Activated CD4-positive, alpha-beta T cell treated with anti-CD3 and anti-CD28 coated beads, Interleukin-2, amount 50 U/mL, for 48 hours (primary cell): ENCODE measurements at places on chromosomes 16 and 17.
A peak's percentile ranks its signal among the peaks of the same experiment; 100 is the strongest.

DNA sequence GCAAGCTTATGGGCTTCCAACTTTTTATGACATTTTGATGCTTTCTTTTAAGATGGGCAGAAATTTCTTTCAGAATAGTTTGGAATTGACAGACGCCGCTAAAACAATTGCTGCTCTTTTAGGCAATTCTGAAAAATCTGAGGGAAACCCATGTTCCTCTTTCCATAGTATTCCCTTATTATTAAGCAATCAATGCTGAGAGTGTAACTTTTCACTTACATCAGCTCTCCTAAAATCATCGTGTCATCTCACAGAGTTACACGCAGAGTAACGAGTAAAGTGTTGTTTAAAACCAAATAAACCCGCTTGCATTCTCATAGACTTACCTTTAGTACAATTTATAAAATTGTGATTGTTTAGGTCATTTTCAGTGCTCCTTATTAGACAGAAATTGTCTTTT lies 150.6 kb downstream of the MAF start:
- no peak for DNase-seq

DNA sequence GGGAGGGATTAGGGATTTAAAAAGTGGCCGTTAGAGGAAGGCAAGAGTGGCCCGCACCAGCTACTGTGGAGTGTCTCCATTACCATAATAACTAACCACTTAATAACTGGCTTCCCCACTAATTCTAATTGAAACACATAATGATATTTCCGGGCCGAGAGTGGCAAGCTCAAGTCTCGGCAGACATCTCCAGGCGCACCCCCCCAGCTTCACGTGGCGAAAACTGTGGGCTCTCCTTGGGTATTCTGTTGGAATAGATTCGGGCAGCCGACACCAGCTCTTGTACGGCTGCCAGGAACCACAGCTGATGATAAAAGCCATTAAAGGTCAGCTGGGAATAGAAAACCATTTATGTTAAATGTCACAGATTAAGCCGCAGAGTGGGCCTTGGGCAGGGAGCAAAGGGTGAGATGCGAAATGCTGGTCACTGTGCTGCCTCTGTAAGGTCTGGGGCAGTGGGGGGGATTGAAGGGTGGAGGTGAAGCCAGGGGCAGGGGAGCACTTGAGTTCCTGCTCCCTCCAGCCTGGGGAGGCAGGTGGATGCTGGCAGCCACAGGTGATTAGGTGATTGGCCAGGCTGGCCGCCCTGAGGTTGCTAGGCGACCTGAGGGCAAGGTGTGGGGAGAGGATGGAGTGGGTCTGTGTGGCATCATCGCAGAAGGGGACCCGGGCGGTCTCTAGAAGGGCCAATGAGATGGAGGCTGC lies 115.6 kb upstream of the SDK2 start:
- DNase-seq, result no peak

- no peak for DNase-seq
These were observed 51.4 kb downstream of the ATP2C2 start for GRCh38 chr16:84419730-84420129.

- no peak for DNase-seq
These were observed 2.5 kb upstream of the CCL17 start for GRCh38 chr16:57401943-57402640.

GRCh38 chr16:18013863-18014262 lies 322.7 kb downstream of the NPIPA8 start:
- no peak for DNase-seq

- no peak for DNase-seq
These were observed 90.8 kb downstream of the STX8 start for GRCh38 chr17:9484789-9485188.

DNA sequence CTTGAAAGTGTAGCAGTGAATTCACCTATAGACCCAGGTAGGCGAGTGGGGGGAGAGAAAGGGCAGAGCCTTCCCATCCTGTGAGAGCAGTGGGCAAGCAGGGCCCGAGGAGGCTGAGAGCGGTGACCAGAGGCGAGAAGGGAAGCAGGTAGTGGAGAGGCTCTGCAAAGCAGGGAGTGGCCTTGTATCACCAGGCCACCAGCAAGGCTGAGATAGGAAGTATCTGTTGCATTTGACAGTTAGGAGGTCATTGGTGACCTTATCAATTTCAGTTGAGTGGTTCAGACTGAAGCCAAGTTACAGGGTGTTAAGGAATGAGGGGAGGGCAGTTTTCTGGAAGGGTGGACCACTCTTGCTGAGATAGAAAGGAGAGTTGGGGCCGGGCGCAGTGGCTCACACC lies 10.7 kb upstream of the HSD3B7 start:
- no peak for DNase-seq

GRCh38 chr16:52713740-52714139 lies 166.8 kb upstream of the TOX3 start:
- no peak for DNase-seq

GRCh38 chr16:10625595-10626357 lies 45.4 kb upstream of the EMP2 start:
- no peak for DNase-seq

DNA sequence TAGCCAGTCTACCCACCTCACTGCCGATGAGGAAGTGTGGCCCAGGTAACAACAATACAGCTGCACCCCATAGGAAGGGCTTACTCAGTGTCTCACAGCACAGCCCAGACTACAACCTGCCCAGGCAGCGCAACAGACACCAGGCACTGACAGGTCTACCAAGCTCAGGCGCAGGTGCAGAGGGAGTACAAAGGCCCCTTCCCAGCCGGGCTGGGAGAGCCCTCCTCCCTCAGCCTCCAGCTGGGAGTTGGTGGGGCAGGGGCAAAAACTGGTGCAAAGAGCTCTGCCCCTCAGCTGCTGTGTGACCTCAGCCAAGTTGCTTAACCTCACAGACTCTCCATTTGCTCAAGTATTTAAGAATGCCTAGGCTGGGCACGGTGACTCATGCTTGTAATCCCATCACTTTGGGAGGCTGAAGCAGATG lies 112.6 kb upstream of the LHX1 start:
- no peak for DNase-seq

GRCh38 chr17:159609-160008 lies 21.8 kb downstream of the DOC2B start:
- no peak for DNase-seq

- DNase-seq, result peak; percentile 77
These were observed 229.8 kb downstream of the CPPED1 start for GRCh38 chr16:12573730-12574383.

DNA sequence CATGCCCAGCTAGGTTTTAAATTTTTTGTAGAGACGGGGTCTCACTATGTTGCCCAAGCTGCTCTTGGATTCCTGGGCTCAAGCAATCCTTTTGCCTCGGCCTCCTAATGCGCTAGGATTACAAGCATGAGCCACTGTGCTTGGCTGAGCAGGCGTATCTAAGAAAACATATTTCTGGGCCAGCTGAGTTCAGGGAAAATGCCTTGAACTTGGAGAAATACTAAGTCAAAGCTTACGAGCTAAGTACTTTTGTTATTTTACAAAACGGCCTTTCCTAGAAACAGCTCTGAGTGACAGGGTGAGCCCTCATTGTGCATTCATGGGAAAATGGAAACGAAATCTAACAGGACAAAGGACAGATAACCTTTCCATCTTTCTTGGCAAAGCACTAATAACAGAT lies 24.7 kb downstream of the DNAI2 start:
- DNase-seq, result no peak

GRCh38 chr16:57178793-57179212 lies 7.0 kb downstream of the PSME3IP1 start:
- DNase-seq, result no peak

GRCh38 chr16:17469011-17469740 lies 1.6 kb downstream of the XYLT1 start:
- no peak for DNase-seq

DNA sequence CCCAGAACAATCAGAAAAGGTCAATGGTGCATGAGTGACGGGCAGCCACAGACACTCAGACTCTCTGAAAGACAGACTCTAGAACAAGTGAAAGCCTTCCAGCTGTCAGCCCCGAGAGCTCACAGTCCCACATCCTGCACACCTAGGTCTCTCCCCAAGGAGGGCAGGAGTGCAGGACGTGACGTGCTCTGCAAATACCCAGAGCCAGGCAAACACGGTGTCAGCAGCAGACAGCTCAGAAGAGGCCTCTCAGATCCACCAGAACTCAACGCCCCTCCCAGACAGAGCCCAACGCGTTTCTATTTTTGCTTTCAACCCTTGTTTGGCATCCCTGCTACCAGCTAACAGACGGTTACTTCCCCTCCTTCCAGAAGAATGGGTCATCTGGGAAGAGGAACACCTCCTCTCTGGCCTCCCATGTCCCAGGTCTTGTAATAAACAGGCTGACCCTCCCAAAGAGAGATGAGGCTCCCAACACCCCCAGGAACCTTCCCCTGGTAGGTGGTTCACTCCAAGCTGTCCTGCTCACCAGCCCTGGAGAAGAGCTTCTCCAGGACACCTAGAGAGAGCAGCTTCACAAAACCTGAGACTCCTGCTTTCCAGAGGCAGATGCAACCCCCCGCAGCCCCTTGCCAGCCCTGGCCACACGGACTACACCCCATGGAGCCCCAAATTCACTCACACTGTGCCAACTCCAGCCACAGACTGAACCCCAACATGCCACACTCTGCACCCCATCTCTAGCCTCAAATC lies 7.6 kb downstream of the PITPNM3 start:
- peak; percentile 17 for DNase-seq

- DNase-seq, result no peak
These were observed 3.9 kb downstream of the CD79B start for GRCh38 chr17:63928172-63928666.

GRCh38 chr17:30556374-30557332 lies 79.4 kb downstream of the GOSR1 start:
- no peak for DNase-seq

DNA sequence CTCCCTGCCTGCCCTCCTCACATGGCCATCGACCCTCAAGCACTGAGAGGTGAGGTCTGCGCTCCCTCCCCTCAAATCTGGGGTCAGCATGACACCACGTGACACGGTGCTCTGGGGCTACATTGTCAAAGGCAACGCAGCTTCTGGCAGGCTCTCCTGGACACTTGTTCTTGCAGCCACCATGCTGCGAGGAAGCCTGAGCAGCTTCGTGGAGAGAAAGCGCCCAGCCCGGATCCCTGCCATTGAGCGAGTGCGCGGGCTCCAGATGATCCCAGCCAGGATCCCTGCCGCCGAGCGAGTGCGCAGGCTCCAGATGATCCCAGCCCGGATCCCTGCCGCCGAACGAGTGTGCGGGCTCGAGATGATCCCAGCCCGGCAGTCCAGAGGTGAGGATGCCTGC lies 70.9 kb upstream of the METRNL start:
- DNase-seq, result no peak

DNA sequence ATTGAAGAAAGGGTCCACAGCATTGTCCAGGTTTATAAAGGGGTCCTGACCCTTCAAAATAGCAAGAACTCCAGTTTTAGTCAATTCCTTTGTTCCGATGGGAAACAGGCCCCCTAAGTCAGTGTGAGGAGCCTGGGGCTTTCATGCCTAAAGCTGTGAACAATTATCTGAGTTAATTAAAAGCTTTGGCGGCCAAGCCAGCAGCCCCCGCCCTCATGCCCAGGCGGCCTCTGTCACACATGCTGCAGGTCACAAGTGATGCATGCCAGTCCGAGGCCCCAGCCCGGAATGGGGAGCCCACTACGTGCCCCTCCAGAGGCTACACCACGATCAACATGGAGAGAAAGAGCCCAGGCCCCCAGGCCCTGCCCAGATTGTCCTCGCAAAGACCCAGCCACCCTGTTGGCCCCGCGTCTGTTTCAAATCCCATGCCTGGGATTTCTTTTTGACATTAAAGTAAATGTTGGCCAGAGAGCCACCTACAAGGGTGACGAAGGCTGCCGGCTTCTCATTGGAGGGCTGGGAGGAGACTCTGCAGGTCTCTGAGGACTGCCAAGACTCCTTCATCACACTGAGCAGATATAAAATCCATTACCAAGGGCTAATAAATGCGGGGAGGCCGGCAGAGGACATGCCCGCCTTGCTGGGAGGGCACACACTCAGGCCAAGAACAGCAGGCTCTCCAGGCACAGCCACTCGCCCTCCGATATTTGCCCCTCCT lies 14.5 kb upstream of the PITPNM3 start:
- DNase-seq, result no peak

- no peak for DNase-seq
These were observed 1.5 kb upstream of the PNMT start for GRCh38 chr17:39666601-39667261.

- DNase-seq, result no peak
These were observed 358.6 kb upstream of the ASIC2 start for GRCh38 chr17:33651686-33652085.

GRCh38 chr17:69466905-69467667 lies 52.6 kb downstream of the MAP2K6 start:
- no peak for DNase-seq

GRCh38 chr17:51005768-51006167 lies 114.9 kb downstream of the SPAG9 start:
- DNase-seq, result no peak

- DNase-seq, result no peak
These were observed 109.1 kb downstream of the RGS9 start for GRCh38 chr17:65246252-65246651.

DNA sequence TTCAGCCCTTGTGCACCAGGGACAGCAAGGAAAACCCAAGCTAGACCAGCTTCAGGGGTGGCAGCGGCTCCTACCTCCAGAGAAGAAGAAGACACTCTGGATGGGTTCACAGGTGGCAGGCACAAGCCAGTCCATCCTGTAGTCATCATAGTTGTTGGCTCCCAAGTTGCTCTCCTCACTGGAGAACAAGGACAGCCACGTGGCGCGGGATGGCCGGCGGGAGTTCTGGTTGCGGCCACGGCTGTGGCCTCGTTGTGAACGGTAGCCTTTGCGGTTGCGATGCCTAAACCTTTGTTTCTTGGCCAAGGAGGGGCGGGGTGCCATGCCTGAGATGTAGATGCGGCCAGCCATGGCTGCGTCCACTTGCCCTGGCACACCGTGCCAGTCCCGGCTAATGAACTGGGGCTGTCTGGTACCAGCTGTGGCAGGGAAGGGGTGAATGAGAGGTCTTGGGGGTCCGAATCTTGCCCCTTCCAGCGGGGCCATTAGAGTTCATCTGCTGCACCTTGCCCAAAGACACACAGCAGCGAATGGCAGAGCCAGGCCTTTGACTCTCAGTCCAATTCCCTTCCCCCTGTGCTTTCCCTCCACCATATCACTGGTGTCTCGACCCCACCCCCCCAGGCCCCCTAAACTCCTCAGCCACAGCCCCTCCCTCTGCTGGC lies 2.3 kb downstream of the VTN start:
- no peak for DNase-seq

- DNase-seq, result no peak
These were observed 169.3 kb downstream of the ZFHX3 start for GRCh38 chr16:72878301-72879269.

GRCh38 chr16:10600782-10601443 lies 20.5 kb upstream of the EMP2 start:
- DNase-seq, result no peak

GRCh38 chr17:47223007-47223406 lies 13.9 kb downstream of the MYL4 start:
- DNase-seq, result no peak

- DNase-seq, result no peak
These were observed 23.3 kb downstream of the SLC38A7 start for GRCh38 chr16:58661199-58661830.

GRCh38 chr16:48317614-48318315 lies 67.4 kb downstream of the SIAH1 start:
- DNase-seq, result no peak
